ENCODE measurements at places on chromosomes 7 and 10.

GRCh38 chr7:139559364-139560105 is 36.0 kb downstream of the CLEC2L start:
- DNase-seq: no peak

- DNase-seq: peak; percentile 93
Measured at GRCh38 chr7:24979863-24980533, at the start of gene OSBPL3. OSBPL3 (minus strand) TSS chr7:24980178; CDS start chr7:24892472, 87,706 bp downstream.

DNA sequence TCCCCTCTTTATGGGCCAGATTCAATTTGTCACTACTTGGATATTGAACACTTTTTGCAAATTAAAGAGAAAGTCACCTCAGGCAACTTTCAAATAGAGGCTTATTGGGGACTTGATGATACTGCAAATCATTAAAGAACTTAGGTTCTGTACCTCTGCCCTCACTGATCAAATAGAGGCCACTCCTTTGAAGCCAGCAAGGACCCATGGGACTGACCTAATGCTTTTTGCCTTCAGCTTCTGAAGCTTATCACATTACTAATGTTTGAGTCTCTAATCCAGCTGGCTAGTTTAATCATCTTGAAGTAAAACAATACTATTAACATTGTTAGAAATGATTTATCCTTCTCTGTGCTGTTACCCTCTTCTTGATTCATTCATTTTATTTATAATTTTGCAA is 93.0 kb upstream of the ZNF800 start:
- DNase-seq: no peak

- no peak for DNase-seq
Measured at GRCh38 chr7:30932562-30932961, 20.9 kb downstream of the AQP1 start.

All from activated T-helper 1 cell treated with Interleukin-2 at 50 U/mL for 16 hours (primary cell).